ENCODE measurements at places on chromosomes 12 and 14.

DNA sequence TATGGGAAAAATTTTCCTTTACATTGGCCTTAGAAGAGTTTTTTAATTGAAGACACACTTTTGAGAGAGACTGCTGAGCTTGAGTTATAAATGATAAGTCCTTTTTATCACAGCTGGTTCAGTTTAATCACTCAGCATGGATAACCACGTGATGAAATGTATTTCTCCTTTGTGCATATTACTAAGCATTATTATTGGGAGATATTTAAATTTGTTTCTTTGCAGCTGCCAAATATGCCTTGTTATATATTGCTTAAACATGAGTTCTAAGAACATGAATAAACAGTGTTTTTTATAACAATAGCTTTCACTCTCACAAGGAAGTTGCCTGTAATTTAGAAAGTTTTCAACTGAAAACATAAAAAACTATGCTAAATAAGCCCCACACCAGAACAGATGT, 293.5 kb upstream of the LRFN5 start:
- no peak for DNase-seq

- no peak for DNase-seq
Measured at GRCh38 chr12:126487431-126487980, 1422.3 kb downstream of the AACS start.

GRCh38 chr12:68768431-68768939, 22.5 kb downstream of the SLC35E3 start:
- DNase-seq, result no peak

GRCh38 chr12:96219700-96220206, 25.6 kb downstream of the ELK3 start:
- no peak for DNase-seq

DNA sequence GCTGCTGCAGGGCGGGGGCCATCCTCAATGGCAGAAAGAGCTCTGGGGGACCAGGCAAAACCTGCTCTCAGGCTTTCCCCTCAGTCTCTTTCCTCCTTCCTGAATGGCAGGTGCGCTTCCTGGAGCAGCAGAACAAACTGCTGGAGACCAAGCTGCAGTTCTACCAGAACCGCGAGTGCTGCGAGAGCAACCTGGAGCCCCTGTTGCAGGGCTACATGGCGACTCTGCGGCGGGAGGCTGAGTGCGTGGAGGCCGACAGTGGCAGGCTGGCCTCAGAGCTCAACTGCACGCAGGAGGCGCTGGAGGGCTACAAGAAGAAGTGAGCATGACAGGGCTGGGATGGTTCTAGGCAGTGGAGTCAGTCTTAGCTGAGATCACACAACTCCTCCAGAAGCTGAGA, 22.9 kb upstream of the KRT83 start:
- DNase-seq, result no peak
